ENCODE measurements at places on chromosomes 2 and 18. TPM values are rescaled to one million over a fixed set of nuclear protein-coding genes. Genes with fewer than 3 reads are reported as not detected.

DNA sequence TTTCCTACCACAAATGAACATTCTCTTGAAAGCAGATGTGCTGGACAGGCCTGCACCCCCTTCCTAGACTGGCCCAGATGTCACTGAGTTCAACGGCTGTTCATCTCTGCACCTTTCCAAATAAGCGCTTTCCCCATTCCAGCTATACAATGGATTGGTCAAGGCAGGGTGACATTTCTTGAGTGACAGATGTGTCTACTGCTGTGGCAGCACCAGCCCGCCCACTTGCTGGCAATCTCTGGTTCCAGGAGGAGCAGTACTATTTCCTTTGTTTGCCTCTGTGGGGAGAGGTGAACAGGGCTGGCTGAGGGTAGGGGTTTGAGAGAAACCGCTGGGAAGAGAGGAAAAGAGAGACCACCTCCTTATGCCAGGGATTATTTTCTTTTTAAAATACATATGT lies 269.5 kb upstream of the POU3F3 start:
- H3K27ac ChIP-seq: no peak overlapping the region
- no peaks in the 10 kb centered on the region for H3K27me3 ChIP-seq
- no peaks in the 10 kb centered on the region for H3K4me1 ChIP-seq
- DNase-seq: no peak

- peak overlapping the region; percentile 11 for H3K27ac ChIP-seq
- H3K4me3 ChIP-seq: no peak overlapping the region
- H3K27me3 ChIP-seq: no peaks in the 10 kb centered on the region
- DNase-seq: no peak
These were observed 1.6 kb downstream of the USP14 start for GRCh38 chr18:159933-160332.

GRCh38 chr2:170038734-170039133 lies 139.2 kb upstream of the MYO3B start:
- no peak overlapping the region for H3K4me3 ChIP-seq
- DNase-seq: no peak
- H3K36me3 ChIP-seq: no peaks in the 10 kb centered on the region

DNA sequence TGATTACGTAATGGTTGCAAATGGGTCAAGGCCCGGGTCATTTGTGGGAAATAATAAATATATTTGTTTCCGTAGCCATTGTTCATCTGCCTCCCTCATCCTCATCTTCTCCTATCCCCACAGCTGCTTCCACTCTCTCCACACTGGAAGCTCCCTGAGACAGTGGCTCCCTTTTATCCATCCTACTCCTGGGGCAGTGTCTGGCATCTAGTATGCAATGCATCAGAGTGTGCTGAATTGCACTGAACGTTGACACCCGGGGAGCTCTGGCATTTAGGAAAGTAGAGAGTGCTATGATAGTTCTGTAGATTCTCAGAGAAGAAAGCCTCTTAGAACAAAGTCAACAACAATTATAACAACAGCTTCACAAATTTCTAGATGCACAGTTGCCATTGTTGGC lies 45.5 kb upstream of the NAB1 start:
- H3K4me1 ChIP-seq: no peaks in the 10 kb centered on the region
- H3K27ac ChIP-seq: no peak overlapping the region
- DNase-seq: no peak
- no peaks in the 10 kb centered on the region for H3K36me3 ChIP-seq
- no peaks in the 10 kb centered on the region for H3K27me3 ChIP-seq

GRCh38 chr18:56532176-56532840 lies 106.1 kb downstream of the TXNL1 start:
- DNase-seq: no peak
- H3K4me1 ChIP-seq: no peaks in the 10 kb centered on the region
- H3K4me3 ChIP-seq: no peak overlapping the region
- H3K27me3 ChIP-seq: no peaks in the 10 kb centered on the region

Gene IL1R2
- 4.9 TPM for total RNA-seq

Gene SLC9A4
- 0.05 TPM for total RNA-seq

Gene CEP68
- total RNA-seq: 8.0 TPM

Gene ERBB4
- 0.19 TPM for total RNA-seq
